Fibroblast of skin of right biceps (primary cell): ENCODE measurements at places on chromosomes 5 and 9.
A peak's percentile ranks its signal among the peaks of the same experiment; 100 is the strongest.

DNA sequence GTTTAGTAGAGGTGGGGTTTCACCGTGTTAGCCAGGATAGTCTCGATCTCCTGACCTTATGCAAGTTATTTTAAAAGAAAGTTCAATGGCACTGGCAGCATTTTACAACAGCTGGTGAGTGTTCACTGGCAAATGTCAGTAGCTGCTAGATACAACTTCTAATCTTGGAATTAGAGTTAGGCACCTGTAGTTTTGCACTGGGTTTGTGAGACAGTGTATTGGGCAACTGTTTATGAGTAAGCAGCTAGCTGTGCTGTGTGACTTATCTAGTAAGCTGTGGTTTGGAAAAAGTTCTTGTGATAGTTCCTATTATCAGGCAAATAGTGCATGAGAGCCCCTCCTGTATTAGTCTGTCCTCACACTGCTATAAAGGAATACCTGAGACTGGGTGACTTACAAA is 61.5 kb downstream of the UBE2QL1 start:
- DNase-seq = no peak

GRCh38 chr9:38118862-38119438 is 49.9 kb upstream of the SHB start:
- no peak for DNase-seq

- peak; percentile 72 for DNase-seq
Observed at GRCh38 chr5:125486634-125487033, 740.2 kb upstream of the ZNF608 start.

GRCh38 chr5:137315109-137315508 is 184.0 kb downstream of the SPOCK1 start:
- DNase-seq = no peak

DNA sequence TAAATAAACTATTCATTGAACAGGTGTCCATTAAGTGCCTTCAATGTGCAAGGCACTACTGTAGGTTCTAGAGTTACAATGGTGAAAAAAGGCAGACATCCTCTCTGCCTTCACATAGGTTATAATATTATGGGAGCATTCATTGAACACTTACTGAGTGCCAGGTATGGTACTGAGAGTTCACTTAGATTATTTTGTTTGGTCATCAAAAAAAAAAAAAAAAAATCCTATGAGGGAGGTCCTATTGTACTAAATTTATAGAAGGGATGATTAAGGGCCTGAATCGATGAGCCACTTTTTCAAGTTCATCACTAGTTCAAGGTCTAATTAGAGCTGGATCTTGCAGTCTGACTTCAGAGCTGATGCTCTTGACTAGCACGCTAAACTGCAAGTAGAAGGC is 22.8 kb upstream of the PANK3 start:
- no peak for DNase-seq

DNA sequence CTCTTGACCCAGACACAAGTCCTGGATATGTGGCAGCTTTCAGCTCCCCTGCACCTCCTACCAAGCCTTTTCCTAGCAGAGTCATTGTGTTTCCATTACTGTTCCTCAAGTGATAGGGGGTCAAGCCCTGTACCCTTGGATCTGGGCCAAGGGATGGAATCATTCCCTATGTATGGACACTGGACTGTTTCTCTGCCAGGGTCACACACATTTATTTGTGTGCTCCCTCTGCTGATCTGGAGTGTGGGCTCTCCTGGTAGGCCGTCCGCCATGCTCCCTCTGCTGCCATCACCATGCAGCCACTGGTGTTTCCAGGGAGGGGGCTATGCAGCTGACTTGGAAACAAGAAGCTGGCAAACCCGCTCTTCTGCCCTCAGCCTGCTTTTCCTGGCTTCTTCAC is 9.5 kb downstream of the GM2A start:
- DNase-seq = no peak

- DNase-seq = peak; percentile 49
Observed at GRCh38 chr5:41270423-41271251, 57.3 kb upstream of the C6 start.

GRCh38 chr5:90434116-90434714 is 24.7 kb upstream of the CETN3 start:
- DNase-seq = peak; percentile 51

DNA sequence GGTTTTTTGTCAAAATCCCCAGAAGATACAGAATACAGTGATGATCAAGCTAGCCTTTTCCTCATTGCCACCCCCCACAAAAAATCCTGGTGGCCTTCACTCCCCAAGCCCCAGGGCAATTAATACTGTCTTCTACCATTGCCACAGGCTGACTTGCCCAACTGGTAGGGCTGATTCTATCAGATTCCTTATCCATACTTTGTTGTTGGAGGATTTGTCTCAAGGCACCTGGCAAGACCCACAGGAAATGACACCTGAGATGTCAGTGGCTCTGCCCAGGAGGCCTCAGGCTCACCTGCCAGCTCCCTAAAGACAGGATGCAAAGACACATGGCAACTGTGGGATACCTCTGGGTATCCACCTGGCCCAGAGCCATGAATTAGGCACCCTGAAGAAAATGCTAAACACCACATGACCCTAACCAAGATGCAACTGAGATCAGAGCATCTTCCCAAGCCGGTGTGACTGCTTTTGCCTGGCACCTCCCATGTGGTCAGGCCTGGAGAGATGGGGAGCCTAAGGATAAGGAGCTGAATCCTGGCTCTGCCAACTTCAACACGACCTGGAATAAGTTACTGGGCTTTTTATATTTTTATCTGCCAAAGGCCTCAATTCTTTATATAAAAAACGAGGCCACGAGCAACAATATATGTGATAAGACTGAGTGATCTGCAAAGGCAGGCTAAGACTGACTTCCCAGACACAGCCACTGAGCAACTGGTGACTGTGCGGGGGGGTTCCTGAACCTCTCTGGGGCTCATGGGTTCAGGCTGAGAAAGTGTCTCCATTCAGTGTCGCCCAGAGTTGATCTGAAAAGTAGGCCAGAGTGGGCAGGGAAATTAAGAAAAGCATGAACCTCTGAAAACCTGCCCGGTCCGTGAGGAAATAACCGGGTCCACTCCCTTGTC is 944 bp downstream of the ATOX1 start:
- no peak for DNase-seq

DNA sequence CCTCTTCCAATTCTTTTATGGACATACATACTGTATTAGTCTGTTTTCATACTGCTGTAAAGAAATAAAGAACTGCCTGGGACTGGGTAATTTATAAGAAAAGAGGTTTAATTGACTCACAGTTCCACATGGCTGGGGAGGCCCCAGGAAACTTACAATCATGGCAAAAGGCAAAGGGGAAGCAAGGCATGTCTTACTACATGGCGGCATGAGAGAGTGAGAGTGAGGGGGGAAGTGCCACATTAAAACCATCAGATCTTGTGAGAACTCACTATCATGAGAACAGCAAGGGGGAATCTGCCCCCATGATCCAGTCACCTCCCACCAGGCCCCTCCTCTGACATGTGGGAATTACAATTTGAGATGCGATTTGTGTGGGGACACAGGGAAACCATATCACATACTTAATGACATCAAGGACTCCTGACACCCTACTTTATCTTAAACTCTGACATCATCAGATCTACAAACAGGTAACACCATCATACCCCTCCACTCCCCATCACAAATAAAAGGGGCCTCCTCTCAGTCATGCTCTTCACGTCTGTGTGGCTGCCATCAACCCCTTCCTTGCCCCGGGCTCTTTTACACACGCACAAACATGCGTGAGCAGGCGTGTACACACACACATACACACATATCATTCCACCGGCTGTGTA is 9.7 kb downstream of the ANKRD33B start:
- DNase-seq = no peak

GRCh38 chr5:94168151-94168550 is 426.8 kb upstream of the POU5F2 start:
- no peak for DNase-seq

DNA sequence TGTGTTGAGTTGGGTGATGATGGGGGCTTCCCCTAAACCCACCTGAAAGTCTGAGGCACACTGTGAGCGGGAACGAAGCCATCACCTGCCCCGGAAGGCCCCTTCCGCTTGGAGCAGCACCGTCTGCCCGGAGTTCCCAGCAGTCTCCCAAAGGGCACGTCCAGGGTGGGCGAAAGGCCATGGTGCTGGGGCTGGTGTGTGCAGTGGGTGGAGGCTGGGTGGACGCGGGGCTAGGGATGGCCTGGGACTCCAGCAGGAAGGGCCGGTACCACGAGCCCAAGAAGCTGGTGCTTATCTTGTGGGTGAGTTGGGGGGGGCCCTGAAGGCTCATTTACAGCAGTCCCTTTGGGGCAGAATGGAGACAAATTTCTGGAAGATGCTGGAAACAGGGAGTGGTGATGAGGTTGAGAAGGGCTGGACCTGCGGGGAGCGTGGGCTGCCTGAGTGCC is 4.6 kb downstream of the FLT4 start:
- DNase-seq = no peak

- DNase-seq = no peak
Observed at GRCh38 chr5:108046955-108047670, 334.8 kb downstream of the FBXL17 start.

DNA sequence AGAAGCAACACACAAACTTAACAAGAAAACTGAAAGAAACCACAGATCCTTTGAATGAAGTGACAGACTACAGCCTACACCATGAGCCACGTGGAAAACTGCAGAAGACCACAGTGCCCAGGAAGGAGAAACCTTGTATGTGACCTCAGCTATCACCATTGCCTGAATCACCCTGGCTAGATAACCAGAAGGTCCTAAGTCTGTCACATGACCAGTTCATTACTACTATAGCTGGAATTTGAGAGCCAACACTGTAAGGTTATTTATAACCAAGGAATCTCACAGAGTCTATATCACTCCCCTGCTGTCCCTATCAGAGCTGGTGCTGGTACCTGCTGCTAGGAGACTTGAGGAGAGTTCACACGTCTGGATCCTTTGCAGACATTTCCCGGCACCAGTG is 90.3 kb upstream of the FBXL17 start:
- DNase-seq = peak; percentile 34

GRCh38 chr5:141051521-141051866 is 320 bp downstream of the PCDHB1 start:
- DNase-seq = no peak

- peak; percentile 74 for DNase-seq
Observed at GRCh38 chr5:54217826-54218503, 92.4 kb downstream of the ARL15 start.

DNA sequence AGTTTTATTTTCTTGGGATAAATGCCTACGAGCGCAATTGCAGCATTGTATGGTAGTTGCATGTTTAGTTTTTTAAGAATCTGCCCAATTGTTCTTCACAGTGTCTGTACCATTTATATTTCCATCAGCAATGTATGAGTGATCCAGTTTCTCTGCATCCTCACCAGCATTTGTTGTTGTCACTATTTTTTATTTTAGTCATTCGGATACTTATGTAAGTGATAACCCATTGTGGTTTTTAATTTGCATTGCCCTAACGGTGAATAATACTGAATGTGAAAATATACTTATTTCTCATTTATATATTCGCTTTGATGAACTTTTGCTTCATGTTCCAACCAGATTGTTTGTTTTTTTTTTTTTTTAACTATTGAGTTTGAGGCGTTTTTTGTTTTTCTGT is 33.7 kb upstream of the PWWP2A start:
- no peak for DNase-seq

DNA sequence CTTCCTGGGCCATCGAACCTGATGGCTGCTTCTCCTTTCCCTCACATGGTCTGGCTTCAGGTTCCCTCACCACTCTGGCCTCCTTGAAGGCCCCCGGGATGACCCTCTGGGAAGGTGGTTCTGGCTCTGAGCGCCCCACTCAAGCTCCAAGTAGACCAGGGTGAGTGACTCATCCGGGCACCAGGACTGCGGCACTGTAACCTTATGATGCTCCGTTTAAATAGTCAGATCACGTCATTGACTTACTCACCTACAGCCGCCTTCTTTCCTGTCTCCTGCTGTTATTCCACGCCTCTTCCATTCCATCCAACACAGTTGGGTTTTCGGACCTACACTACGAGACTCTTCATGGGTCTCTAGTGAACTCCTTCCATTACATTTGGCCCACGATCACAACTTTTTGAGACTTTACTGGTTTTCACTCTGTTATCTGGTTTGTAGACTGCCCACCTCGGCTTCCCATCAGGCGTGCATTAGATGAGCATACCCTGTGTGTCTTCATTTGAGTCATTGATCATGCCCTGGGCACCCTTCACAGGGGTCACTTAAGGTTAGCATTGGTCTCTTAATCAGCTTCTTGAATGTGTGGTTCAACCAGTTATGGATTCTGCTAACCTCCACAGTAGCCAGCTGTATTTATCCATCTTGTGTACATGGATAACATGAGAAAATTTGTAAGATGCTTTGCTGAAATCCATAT is 138.8 kb upstream of the LMX1B start:
- DNase-seq = peak; percentile 64

DNA sequence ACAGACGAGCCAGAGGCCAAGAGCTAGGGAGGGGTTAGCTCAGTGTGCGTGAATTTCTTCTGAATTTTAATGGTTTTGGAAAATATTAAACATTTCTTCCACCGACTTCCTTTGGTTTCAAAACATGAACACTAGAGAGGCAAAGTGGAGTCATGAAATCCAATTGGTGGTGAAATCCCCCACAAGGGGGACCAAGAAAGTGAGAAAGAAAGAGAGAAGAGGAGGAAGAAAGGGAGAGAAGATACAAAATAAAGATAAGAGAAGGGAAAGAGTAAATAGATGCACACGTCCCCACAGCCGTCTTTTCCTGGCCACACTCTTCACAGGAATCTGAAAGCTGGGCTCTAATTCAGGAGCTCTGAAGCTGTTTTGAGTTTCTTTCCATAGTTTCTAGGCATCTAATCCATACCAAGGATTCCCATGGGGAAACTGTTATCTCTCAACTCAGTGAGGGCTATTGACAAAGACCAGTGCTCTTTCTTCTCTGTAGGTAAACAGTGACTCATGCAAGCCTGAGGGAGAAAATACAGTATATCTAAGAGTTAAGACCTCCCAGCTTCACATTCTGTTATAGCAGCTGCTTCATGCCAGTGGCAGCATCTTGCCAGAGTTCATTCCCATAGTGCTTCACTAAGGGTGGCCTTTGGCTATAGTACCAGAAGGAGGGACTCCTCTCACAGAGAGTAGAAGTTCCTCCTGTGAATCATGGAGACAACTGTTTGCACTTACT is 115.8 kb upstream of the LIFR start:
- DNase-seq = peak; percentile 84

- DNase-seq = peak; percentile 77
Observed at GRCh38 chr9:76459694-76460635, 983 bp downstream of the GCNT1 start.

DNA sequence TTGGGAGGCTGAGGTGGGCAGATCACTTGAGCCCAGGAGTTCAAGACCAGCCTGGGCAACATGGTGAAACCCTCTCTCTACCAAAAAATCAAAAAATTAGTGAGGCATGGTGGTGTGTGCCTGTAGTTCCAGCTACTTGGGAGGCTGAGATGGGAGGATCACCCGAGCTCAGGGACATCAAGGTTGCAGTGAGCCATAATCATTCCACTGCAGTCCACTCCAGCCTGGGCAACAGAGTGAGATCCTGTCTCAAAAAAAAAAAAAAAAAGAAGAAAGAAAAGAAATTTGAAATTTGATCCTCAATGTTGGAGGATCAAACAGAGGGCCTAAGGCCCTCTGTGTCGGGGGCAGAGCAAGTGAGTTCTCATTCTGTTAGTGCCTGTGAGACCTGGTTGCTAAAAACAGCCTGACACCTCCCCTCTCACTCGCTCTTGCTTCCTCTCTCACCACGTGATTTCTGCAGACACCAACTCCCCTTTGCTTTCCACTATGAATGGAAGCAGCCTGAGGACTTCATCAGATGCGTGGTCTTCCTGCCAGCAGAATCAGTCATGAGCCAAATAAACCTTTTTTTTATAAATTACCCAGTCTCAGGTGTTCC is 8.4 kb upstream of the GOLPH3 start:
- no peak for DNase-seq

GRCh38 chr9:109100543-109101201 is 19.1 kb downstream of the TMEM245 start:
- DNase-seq = no peak
